Mesothelial cell of epicardium (in vitro differentiated cells): ENCODE measurements at places on chromosomes 7 and 10. TPM values are rescaled to one million over a fixed set of nuclear protein-coding genes. Genes with fewer than 3 reads are reported as not detected.
A peak's percentile ranks its signal among the peaks of the same experiment; 100 is the strongest.

DNA sequence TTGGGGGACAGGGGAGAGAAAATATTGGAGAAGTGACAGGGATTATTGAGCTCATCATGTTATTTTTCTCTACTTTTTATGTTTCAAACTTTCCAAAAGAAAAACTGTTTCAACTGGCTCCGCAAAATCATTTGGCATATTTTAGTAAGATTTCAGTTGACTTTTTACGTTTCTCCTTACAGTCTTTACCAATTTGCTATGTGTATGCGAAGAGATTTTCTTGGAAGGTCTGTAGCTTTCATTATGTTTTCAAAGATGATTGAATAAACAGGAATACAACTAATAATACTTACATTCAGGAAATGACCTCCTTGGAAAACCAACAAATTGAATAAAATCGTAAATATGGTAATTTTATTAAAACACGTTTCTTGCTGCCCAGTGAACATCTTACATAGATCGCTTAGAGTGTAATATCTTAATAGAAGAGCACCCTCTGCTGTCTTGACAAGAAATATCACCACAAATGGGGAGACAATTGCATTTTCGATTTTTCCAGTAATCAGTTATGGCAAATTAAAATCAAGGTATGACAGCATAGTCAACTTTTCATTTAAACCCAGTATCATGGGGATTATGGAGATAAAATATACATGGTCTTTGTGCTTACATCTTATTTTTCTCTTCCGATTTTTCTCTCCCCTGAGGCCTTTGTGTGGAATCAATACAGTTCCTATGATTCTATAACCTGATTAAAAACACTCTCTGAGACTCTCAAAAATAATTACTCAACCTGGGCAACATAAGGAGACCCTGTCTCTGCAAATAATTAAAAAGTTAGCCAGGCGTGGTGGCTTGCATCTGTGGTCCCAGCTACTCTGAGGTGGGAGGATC, 43.1 kb downstream of the MBL2 start:
- H3K27me3 ChIP-seq, result no peaks in the 10 kb centered on the region
- no peak overlapping the region for H3K4me3 ChIP-seq
- no peak overlapping the region for H3K27ac ChIP-seq
- peaks cover 11% of the 10 kb centered on the region for H3K4me1 ChIP-seq
- DNase-seq, result no peak
- peaks cover 2% of the 10 kb centered on the region for H3K36me3 ChIP-seq

Gene PON3
- not detected in 3 replicates for total RNA-seq

Gene TEX47
- not detected in 3 replicates for total RNA-seq

GRCh38 chr7:155810770-155811559, 1.3 kb downstream of the SHH start:
- H3K4me1 ChIP-seq, result peaks cover 30% of the 10 kb centered on the region
- H3K4me3 ChIP-seq, result peak overlapping the region; percentile 24
- H3K36me3 ChIP-seq, result peaks cover 1% of the 10 kb centered on the region
- no peak for DNase-seq
- no peak overlapping the region for H3K27ac ChIP-seq

Gene NKX1-2
- total RNA-seq, result not detected in 3 replicates

GRCh38 chr10:102233997-102234396, 7.3 kb downstream of the PITX3 start:
- DNase-seq, result no peak
- H3K27me3 ChIP-seq, result peaks cover 96% of the 10 kb centered on the region
- H3K4me3 ChIP-seq, result no peak overlapping the region
- H3K27ac ChIP-seq, result no peak overlapping the region
- H3K4me1 ChIP-seq, result peaks cover 6% of the 10 kb centered on the region

Gene MOGAT3
- total RNA-seq, result not detected in 3 replicates

Gene PTER
- total RNA-seq, result 9.4 to 11.4 TPM (median 10.1 TPM) in 3 replicates

- H3K27me3 ChIP-seq, result peaks cover 47% of the 10 kb centered on the region
- peaks cover 9% of the 10 kb centered on the region for H3K4me1 ChIP-seq
- H3K27ac ChIP-seq, result no peak overlapping the region
- DNase-seq, result no peak
- peaks cover 16% of the 10 kb centered on the region for H3K36me3 ChIP-seq
These were observed 607 bp upstream of the GRB10 start for GRCh38 chr7:50783303-50783702.

Gene GPR15LG
- total RNA-seq, result not detected in 3 replicates

DNA sequence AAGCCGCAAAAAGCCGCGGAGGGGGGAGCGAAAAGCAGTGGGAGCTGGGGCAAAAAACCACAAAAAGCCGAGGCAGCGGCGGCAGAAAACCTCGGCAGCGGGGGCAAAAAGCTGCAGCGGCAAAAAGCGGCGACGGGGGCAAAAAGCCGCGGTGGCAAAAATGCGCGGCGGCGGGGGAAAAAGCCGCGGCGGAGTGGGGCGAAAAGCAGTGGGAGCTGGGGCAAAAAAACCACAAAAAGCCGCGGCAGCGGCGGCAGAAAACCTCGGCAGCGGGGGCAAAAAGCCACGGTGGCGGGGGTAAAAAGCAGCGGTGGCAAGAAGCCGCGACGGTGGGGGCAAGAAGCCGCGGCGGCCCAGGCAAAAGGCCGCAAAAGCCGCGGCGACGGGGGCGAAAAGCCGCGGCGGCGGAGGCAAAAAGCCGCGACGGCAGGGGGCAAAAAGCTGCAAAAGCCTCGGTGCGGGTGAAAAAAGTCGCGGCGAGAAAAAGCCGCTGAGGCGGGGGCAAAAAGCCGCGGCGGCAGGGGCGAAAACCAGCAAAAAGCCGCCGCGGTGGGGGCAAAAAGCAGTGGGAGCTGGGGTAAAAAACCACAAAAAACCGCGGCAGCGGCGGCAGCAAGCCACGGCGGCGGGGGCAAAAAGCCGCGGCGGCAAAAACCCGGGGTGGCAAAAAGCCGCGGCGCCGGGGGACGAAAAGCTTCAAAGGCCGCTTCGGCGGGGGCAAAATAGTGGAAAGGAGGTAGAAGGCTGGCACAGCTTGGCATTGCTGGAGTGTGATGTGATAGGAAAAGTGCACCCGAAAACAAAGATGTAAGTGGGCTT, 135.9 kb downstream of the ZNF92 start:
- peak overlapping the region; percentile 60 for H3K4me3 ChIP-seq
- no peak for DNase-seq
- H3K27ac ChIP-seq, result no peak overlapping the region
- H3K27me3 ChIP-seq, result peaks cover 44% of the 10 kb centered on the region

- no peak overlapping the region for H3K27ac ChIP-seq
- no peak for DNase-seq
- no peak overlapping the region for H3K4me3 ChIP-seq
- no peaks in the 10 kb centered on the region for H3K36me3 ChIP-seq
- H3K27me3 ChIP-seq, result peaks cover 3% of the 10 kb centered on the region
- H3K4me1 ChIP-seq, result peaks cover 9% of the 10 kb centered on the region
These were observed 164.6 kb upstream of the ZMIZ1 start for GRCh38 chr10:78904196-78904595.

- no peak overlapping the region for H3K4me3 ChIP-seq
- no peaks in the 10 kb centered on the region for H3K4me1 ChIP-seq
- no peak for DNase-seq
- H3K36me3 ChIP-seq, result peaks cover 2% of the 10 kb centered on the region
- H3K27me3 ChIP-seq, result no peaks in the 10 kb centered on the region
These were observed 9.4 kb downstream of the PIP4K2A start for GRCh38 chr10:22704942-22705341.

- no peak for DNase-seq
- no peaks in the 10 kb centered on the region for H3K36me3 ChIP-seq
- H3K27me3 ChIP-seq, result peaks cover 30% of the 10 kb centered on the region
- no peak overlapping the region for H3K27ac ChIP-seq
- H3K4me1 ChIP-seq, result no peaks in the 10 kb centered on the region
These were observed 395.9 kb downstream of the GRM8 start for GRCh38 chr7:126856691-126857291.

- peaks cover 21% of the 10 kb centered on the region for H3K27me3 ChIP-seq
- no peak overlapping the region for H3K27ac ChIP-seq
- no peaks in the 10 kb centered on the region for H3K4me1 ChIP-seq
- H3K4me3 ChIP-seq, result no peak overlapping the region
These were observed 127.2 kb downstream of the SLIT1 start for GRCh38 chr10:97058521-97058920.

Gene OTUD1
- total RNA-seq, result 11.7 to 12.7 TPM (median 12.4 TPM) in 3 replicates

GRCh38 chr7:25515633-25516275, 287.5 kb upstream of the NPVF start:
- no peak overlapping the region for H3K4me3 ChIP-seq
- no peak for DNase-seq
- no peak overlapping the region for H3K27ac ChIP-seq
- H3K4me1 ChIP-seq, result peaks cover 11% of the 10 kb centered on the region

Gene ANKRD22
- total RNA-seq, result 0.63 to 0.91 TPM (median 0.72 TPM) in 3 replicates

- no peaks in the 10 kb centered on the region for H3K36me3 ChIP-seq
- no peak for DNase-seq
- no peak overlapping the region for H3K27ac ChIP-seq
- peaks cover 6% of the 10 kb centered on the region for H3K4me1 ChIP-seq
These were observed 303.7 kb downstream of the WDR11 start for GRCh38 chr10:121154846-121155245.

Gene CFAP43
- total RNA-seq, result 1.0 to 2.1 TPM (median 1.9 TPM) in 3 replicates

- H3K27ac ChIP-seq, result no peak overlapping the region
- no peak overlapping the region for H3K4me3 ChIP-seq
- no peaks in the 10 kb centered on the region for H3K4me1 ChIP-seq
- no peaks in the 10 kb centered on the region for H3K36me3 ChIP-seq
These were observed 134.7 kb downstream of the ARL5B start for GRCh38 chr10:18793951-18794350.

DNA sequence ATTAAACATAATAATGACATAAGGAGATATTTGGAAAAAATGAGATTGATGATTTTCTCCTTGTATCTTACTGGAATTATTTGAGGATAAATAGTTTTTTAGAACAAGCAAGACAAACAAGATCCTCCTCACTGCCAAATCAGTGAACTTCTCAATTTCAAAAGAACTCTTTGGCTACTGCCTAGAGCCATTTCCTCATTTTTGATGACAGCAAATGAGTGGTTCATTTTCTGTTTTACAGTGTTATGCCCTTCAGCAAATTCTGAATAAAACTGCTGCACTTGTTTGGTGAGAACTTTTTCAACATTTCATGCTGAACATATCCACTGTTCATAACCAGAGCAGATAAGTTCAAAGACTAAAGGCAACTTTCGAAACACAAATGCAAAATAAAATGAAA, 42.5 kb upstream of the AHR start:
- DNase-seq, result no peak
- no peaks in the 10 kb centered on the region for H3K27me3 ChIP-seq
- H3K4me3 ChIP-seq, result no peak overlapping the region
- peak overlapping the region; percentile 53 for H3K27ac ChIP-seq

DNA sequence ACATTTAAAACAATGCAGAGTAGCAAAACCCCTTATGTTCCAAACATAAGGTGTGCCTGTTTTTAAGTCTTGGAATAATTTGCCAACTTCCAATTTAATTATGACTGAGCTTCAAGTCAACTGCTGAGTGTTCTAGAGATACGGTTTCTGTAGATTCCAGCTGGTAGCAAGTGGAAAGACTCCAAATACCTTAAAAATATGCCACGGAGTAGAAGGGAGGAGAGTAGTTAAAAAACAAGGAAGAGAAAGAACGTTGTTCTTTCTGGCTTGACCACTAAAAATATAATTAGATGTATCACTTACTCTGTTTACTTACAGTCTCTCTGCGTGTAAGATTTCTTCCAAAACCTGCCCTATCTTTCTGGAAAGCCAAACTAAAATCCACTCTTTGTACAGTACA, 24.5 kb upstream of the ABLIM1 start:
- H3K36me3 ChIP-seq, result no peaks in the 10 kb centered on the region
- H3K27me3 ChIP-seq, result no peaks in the 10 kb centered on the region
- no peak for DNase-seq
- peak overlapping the region; percentile 82 for H3K27ac ChIP-seq
- peaks cover 56% of the 10 kb centered on the region for H3K4me1 ChIP-seq

- no peaks in the 10 kb centered on the region for H3K36me3 ChIP-seq
- no peaks in the 10 kb centered on the region for H3K4me1 ChIP-seq
- H3K27ac ChIP-seq, result no peak overlapping the region
- no peak overlapping the region for H3K4me3 ChIP-seq
- peaks cover 8% of the 10 kb centered on the region for H3K27me3 ChIP-seq
These were observed 418.9 kb downstream of the DNAJB6 start for GRCh38 chr7:157755741-157756140.

Gene LDB3
- 0.14 to 0.44 TPM (median 0.22 TPM) in 3 replicates for total RNA-seq

Gene MOSPD3
- 22.5 to 25.9 TPM (median 24.7 TPM) in 3 replicates for total RNA-seq

DNA sequence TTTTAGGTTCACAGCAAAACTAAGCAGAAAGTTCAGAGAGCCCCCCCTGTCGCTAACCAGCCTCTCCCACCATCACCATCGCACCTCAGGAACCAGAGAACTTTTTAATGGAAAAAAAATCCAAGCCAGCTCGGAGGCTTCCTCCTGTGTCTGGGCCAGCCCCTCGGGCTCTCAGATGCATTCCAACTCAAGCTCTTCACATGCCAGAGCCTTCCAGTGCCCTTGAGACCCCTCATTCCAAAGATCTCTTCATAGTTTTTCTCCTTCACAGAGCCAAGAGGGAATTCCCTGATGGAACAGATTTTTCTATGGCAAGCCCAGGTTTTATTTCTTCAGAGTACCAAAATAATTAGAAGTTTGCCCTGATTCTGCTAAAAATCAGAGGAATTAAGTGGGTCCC, 153.4 kb upstream of the LANCL2 start:
- H3K4me1 ChIP-seq, result peaks cover 13% of the 10 kb centered on the region
- H3K27me3 ChIP-seq, result peaks cover 1% of the 10 kb centered on the region
- H3K4me3 ChIP-seq, result no peak overlapping the region
- H3K36me3 ChIP-seq, result no peaks in the 10 kb centered on the region
- peak overlapping the region; percentile 75 for H3K27ac ChIP-seq

DNA sequence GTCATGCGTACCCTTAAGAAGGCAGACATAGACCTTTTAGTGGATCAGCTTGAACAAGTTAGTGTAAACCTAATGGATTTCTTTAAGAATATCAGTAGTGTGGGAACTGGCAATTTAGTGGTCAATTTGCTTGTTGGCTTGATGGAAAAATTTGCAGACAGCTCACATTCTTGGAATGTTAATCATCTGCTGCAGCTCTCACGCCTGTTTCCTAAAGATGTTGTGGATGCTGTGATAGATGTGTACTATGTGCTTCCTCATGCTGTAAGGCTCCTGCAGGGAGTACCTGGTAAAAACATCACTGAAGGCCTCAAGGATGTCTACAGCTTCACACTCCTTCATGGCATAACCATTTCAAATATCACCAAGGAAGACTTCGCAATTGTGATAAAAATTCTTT, 103.4 kb downstream of the ABCA13 start:
- no peak for DNase-seq
- no peaks in the 10 kb centered on the region for H3K36me3 ChIP-seq
- no peaks in the 10 kb centered on the region for H3K4me1 ChIP-seq

DNA sequence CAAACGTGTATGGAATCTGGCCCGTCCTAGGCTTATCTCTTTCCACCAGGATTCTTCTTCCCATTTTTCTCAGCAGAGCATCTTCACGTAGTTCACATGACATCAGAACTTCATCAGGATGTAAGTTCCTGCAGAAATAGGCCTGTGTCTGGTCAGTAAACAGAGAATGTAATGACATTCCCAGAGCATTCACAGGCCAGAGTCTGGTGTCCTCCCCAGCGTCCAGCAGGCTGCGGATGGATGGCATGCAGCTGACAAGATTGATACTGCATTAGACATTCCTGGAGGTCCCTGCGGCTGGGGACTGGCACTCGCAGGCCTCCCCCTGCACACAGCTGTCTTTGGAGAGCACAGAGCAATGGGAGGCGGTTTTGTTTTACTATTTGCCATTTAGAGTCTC, 28.7 kb downstream of the MGMT start:
- H3K36me3 ChIP-seq, result peaks cover 38% of the 10 kb centered on the region
- peaks cover 19% of the 10 kb centered on the region for H3K4me1 ChIP-seq
- DNase-seq, result no peak
- H3K27ac ChIP-seq, result peak overlapping the region; percentile 32
- no peak overlapping the region for H3K4me3 ChIP-seq
